Activated CD8-positive, alpha-beta memory T cell treated with anti-CD3 and anti-CD28 coated beads for 24 hours (primary cell): ENCODE measurements at places on chromosomes 5 and 9.

DNA sequence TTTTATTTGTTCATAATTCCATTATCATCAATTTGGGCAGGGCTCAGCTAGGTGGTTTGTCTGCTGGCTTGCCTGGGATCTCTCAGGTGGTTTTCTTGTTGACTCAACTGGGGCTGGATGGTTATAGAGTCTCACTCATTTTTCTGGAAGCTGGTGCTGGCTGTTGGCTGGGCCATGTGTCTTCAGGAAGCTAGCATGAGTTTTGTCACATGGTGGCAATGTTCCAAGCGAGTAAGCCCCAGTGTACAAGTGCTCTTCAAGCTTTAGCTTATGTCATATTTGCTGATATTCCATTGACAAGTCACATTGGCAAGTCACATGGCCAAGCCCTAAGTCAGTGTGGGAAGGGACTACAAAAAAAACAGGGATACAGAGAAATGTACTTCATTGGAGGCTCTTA is 2.3 kb upstream of the RASEF start:
- no peak for DNase-seq

GRCh38 chr9:134181648-134182034 is 17.3 kb upstream of the RNU6ATAC start:
- DNase-seq = no peak

DNA sequence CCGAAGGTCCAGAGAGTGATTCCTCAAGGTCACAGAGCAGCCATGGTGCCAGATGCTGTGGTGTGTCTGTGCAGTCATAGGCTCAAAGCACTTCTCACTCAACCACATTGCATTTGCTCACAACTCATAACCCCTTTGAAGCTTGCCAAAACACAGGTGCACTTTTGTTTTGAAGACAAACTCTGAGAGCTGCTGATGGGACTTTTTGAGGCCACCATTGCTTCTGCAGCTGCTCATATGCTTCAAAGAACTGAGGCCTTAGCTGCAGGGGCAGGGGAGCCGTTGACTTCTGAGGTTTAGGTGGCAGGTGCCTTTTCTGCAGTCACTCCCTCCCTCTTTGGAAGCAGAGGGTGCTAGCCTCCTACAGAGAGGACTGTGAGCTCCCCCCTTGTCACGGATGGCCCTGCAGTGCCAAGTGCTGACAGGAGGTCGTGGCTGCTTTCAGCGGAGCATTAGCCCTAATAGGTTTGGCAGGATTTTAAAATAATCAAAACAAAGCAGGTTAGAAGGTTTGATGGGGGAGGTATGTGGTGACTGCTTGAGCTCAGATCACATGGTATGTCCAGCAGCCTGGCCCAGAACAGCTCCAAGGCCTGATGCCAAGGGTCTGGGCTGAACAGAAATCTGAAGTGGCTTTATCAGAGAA is 232.1 kb downstream of the MAN2A1 start:
- peak; percentile 67 for DNase-seq

GRCh38 chr5:109859537-109859936 is 169.8 kb downstream of the MAN2A1 start:
- no peak for DNase-seq

DNA sequence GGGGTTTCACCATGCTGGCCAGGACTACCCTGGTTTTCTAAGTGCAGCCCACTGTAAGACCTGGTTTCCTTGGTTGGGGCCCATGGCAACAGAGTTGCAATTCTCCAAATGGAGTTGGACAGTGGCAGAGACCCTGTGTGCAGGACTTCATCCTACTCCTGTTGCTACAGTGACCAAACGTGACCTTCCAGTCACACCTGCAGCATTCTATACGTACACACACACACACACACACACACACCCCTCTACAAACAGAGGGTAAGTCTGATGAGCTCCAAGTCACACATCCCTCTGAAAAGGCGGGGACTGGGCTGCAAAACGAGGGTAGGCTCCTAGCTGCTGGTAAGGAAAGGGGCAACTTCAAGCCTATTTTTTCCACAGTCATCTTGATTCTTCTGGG is 23.6 kb downstream of the LHFPL2 start:
- no peak for DNase-seq

- DNase-seq = no peak
Measured at GRCh38 chr9:112731971-112732370, 14.1 kb upstream of the INIP start.

- DNase-seq = peak; percentile 30
Measured at GRCh38 chr9:126114409-126114760, 212.2 kb upstream of the MVB12B start.

DNA sequence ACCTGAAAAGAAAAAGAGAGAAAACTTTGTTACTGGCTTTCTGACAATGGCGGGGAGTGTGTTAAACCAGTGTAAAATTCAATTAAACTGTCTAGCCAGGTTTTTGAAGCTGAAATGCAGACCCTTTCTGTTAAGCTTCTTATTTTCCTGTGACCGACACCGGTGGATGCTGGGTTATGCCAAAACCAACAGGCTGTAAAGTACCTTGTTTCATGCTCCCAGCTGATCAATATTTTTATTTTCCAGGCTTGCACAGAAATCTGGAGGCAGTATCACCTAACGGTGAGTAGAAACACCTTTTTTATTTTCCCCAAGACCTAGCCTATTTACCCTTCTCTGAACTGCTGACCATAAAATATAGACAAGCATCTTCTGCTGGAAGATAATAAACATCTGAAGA is 94.9 kb upstream of the GRHPR start:
- DNase-seq = no peak

DNA sequence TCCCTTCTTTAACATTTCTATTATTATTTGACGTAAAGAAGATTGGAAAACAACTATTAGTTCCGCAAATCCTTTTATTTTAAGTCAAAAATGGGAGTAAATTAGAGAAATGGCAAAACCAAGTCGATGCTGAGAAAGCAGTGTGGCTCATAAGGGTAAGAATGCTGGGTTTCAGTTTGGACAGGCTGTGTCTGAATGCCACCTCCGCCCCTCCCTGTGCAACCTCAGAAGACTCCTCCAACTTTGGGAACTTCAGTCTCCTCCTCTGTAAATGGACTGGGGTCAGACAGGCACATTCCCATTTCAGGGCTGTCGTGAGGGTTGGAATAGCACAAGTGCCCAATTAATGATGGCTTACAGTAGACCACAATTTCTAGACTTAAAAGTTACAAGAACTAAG is 154.0 kb downstream of the GABBR2 start:
- peak; percentile 19 for DNase-seq

DNA sequence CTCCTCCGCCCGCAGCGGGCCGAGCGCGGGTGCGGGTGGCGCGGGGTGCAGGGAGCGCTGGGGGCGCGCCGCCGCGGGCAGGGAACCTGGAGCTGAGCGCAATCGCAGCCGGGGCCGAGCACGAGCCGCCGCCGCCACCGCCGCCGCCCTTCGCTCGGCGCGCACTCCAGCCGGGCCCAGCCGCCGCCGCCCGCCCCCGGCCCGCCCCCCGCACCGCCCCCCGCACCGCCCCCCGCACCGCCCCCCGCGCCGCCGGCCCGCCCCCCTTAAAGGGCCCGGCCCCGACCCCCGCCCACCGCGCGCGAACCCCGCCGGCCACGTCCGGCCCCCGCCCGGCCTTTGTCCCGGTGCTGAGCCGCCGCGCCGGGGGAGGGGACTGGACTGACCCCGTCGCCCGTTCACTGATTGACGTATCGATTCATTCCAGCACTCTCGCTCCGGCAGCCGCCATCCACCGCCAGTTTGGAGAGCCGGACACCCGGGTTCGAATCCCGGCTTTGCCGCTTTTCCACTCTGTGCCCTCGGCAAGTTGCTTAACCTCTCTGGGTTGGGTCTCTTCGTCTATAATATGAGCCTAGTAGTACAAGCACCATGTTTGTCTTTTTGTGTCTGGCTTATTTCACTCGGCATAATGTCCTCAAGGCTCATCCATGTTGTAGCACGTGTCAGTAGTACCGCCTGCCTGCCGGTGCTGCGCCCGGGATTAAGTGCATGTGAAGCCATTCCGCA is at the start of gene SH3PXD2B:
Gene SH3PXD2B, minus strand, starts transcription at position 168 of the 729 bp plus-strand sequence. CDS start 173 bp downstream, outside the sequence.
- DNase-seq = peak; percentile 77

- no peak for DNase-seq
Measured at GRCh38 chr5:160230686-160231527, 1.6 kb downstream of the FABP6 start.

DNA sequence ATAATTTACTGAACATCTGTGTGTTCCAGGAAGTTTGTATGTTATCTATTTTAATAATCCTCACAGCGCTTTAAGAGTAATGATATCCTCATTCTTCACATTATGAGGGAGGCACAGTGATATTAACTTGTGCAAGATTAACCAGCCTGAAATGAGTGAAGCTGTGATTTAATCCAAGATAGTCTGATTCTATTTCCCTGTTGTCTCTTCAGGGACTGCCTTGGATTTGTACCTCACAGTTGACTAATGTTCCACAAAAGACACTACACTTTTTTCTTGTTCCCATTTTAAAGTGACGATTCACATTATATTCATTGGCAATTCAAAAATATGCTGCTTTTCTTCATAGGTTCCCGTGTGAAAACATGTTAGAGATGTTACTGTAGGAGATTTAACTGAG is 125.3 kb upstream of the GNA14 start:
- no peak for DNase-seq

DNA sequence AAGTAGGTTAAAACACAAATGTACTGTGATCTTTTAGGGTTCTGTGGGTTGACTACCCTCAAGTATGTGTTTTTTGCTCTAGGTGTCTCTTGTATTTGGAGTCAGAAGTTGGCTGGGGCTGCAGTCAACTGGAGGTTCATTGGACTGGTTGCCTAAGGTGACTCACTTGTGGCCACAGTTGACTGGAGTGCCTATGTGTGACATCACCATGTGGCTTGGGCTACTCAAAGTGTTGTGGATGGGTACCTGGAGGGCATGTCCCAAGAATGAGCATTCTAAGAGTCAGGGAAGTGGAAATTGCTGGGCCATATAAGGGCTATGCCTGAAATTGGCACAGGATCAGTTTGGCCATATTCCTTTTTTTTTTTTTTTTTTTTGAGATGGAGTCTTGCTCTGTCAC is 27.4 kb downstream of the SNX30 start:
- DNase-seq = no peak

DNA sequence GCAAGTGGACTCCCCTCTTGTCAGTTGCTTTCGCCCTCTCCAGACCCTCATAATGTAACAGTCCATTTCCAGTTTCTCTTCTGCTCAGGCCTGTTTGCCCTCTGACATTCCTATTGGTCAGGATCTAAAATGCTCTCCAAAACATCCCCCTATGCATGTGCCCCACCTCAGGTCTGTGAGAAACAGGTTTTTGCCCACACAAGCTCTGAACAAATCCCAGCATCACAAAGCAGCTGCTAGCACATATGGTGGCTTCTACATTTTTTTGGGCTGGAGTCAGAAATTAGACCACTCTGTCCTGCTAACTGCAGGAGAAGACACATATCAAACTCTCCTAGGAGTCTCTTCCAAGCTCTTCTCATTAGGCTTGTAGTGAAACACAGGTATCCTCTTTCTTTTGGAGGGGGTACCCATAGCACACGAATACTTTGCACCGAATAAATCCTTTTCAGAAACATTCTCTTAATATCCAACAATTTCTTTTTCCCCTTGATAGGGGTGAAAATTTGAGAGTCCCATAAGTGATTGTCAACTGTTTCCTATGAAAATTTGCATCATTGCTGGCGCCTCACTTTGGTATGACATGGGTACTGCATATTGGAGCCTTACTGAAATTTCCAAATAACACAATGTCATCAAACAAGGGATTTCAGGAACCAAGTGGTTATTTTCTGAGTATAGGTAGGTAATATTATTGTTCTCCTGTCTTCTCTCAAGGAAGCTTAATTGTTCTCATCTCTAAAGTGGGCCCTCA is 19.3 kb upstream of the HSPA9 start:
- no peak for DNase-seq

DNA sequence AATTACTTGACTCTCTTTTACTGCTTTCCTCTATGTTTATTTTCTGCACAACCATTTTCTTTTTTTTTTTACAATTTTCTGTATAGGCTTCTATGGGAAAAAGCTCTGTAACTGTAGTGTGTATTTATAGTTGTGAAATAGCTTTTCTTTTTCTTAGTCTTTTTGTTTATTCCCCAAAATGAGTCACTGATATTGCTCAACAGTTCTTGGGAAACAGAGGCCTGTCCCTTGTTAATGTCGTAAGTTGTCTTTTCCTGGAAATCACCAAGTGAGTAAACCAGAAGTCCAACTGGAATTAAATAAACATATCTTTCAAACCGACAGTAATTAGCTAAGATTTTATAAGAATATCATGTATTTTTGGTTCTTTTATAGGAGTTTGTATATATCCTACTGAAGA is 325.1 kb upstream of the PRR16 start:
- no peak for DNase-seq

DNA sequence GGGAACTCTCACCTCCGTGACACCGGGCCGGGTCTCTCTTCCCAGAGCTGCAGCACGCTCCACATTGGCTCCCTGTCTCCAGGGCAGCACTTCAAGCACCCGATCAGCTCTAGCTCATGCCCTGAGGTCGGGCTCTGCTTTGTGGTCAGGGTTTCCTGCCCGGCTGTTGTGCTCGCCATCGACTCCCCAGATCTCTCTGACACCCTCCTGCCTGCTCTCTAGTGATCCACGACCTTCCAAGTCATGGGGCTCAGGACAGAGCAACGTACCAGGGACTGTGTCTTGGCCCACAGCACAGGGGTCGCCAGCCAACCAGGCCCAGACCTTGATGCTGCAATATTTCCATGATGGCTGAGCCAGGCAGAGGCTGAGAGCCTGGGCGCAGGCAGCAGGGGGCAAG is 45.1 kb downstream of the PRRT1B start:
- DNase-seq = no peak

DNA sequence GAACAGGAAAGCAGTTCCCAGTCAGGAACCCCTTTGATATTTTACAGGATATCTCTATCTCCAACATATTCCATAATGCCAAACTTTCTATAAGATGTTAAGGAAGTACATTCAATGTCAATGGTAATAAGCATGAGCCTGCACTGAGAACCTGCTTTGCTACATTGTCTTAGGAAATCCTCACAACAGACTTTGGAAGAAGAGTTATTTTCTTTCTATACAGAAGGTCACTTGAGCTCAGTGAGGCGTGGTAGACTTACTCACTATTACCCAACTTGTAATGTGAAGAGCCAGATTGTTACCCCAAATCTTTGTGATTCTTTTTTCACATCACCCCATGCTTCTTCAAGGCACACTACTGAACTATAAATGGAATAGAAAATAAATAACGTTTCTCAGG is 435.9 kb downstream of the DNAH5 start:
- no peak for DNase-seq
